ENCODE measurements at places on chromosomes 2 and 18.

DNA sequence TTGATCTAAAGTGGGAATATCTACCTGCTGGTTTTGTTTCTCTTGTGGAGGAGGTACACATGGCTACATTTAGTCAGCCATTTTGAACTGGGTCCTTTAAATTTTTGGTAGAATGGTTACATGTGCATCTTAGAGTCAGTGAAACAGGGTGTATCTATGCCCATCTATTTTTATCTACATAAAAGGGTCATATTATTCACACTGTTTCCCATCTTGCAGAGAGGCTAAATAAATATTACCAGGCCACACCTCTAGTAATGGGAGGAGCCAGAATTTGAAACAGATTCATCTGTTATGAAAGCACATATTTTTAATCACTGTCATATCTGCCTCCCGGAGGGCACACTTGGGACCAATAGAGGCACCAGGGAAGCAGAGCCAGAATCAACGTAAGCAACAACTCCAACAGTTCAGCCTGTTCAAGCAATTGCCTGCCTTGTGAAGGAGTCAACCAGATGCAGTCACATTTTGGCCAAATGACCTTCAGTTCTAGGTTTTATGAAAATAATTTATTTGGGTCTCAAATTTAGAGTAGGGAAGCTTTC lies 376.8 kb downstream of the TSN start:
- no peak for DNase-seq

DNA sequence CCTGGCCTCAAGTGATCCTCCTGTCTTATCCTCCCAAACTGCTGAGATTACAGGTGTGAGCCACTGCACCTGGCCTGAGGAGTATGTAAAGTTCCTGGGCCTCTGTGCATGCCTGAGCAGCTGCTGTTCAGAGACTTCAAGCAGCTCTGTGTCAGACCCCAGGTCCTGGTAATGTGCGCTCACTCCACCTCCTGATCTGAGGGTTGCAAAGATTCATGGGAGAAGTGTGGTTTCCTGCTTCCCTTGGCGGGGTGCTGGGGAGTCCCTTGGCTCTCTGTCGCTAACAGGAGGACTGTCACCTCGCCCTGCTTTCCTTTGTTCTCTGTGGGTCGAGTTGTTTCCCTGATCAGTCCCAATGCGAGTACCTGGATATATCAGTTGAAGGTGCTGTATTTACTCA lies 8.6 kb upstream of the IL36A start:
- DNase-seq: no peak

GRCh38 chr18:2223849-2224248 lies 347.5 kb downstream of the METTL4 start:
- no peak for DNase-seq

DNA sequence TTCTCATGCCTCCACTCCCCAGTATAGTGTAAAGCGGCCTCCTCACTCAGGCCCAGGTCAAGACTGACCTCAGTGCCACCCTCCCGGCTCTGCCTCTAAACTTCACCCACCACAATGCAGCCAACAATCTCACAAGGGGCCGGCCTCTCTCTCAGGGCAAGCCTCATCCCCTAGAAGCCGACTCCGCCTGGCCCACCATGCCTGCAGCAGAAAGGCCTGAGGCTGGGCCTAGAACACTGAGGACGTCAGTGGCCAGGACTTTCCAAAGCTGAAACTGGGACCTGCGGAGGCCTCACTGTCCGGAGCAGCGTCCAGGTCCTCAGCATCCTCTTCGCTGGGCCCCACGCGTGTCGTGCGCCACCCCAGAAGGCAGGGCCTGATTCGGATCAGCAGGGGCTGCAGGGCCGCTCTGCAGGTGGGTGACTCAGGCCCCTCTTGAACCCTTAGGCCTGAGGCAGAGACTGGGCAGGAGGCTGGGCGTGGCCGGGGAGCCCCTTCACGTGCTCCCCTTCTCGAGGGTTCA lies 52.9 kb downstream of the PKDCC start:
- no peak for DNase-seq

GRCh38 chr2:18626256-18626668 lies 36.9 kb upstream of the NT5C1B start:
- no peak for DNase-seq

GRCh38 chr2:175755169-175755568 lies 246.9 kb downstream of the LNPK start:
- DNase-seq: no peak

DNA sequence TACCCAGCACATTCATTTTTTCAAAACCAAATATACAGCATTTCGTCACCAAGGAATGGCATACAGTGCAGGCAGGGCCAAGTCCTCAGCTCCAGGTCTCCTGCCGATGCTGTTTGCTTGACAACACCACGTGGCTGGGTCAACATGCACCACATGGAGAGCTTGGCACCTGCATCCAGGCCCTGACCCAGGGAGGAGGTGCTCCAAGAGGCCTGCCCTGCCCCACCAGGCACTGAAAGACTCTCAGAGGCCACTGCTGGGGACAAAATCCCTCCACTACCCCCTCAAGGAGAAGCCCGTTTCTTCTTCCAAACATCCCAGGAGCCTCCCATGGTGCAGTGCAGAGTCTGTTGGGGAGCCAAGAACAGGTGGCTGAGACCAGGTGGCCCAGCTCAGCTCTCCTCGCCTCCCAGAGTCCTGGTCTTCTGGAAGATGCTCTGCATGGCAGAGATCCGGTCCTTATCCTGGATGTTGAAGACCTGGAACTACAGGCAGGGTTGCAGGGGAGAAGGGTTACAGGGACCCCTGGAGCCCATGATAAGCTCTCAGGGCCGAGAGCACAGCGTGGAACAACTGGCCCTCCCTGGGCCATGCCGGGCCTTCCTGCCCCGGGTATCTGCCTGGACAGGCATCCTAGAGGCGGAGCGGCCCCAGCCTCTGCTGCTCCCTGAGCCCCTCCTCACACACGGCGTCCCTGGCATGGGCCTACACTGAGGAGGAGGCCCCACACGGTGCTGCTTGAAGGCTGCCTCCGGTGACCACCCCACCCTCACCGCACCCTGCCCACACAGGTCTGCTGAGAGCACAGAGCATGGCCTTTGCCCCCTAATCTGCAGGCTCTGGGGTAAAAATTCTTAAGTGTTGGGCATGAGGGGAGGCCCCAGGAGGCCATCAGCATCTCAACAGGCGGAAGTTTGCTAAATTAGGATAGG lies 9.0 kb downstream of the MAB21L4 start:
- DNase-seq: no peak

GRCh38 chr2:190587106-190587505 lies 52.6 kb upstream of the NEMP2 start:
- DNase-seq: no peak

DNA sequence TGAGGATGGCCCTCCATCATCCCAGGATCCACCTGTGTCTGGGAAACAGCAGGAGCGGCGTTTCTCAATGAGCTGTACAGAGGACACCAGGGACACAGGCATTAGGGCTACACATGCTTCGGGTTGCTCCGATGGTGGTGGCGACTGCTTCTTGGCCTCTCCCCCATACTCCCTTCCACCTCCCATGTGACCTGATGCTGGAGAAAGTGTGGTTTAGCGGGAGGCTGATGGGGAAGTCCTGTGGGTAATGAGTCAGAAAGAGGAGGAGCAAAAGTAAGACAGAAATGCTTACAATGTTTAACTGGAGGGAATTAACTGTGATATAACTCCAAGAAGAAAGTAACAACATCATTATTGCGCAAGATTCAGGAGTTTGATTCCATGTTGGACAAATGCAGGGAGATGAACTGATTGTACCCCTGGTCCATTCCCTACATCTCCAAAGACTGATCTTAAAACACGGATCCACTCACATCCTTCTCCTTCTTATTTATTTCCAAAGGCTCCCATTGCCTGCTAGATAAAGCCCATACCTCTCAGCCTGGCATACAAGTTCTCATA lies 186.6 kb downstream of the NRP2 start:
- DNase-seq: no peak

DNA sequence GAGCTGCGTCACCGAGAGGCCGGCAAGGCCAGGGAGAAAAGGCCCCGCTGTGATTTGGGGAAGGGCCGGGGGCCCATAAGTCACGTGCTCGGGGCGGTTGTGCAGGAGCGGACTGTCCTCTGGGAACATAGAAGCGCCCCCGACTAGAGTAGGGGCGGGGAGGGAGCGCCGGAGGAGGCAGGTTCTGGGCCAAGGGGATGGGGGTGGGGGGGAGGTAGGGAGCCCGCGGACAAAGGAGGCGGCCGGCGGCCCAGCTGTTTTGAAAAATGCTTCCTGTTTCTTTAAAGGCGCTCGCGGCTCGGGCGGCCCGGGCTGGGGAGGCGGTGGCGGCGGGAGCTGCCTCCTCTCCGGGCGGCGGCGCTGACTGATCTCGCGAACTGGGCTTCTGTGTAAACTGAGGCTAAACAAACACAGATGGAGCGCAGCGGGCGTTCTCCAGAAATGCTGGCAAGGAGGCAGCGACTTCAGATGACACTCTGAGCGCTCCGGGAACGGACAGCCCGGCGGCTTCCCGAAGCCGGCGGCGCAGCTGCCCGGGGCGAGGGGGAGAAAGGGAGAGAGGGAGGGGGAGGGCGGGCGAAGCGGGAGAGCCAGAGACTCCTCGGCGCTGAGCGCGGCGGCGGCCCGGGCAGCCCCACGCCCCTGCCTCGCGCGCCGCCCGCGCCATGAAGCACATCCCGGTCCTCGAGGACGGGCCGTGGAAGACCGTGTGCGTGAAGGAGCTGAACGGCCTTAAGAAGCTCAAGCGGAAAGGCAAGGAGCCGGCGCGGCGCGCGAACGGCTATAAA lies at the start of gene ATOH8:
Gene ATOH8 (plus strand): TSS at position 467 of the 788 bp plus-strand sequence. CDS start 199 bp downstream, at position 666.
- DNase-seq: no peak

GRCh38 chr2:99880148-99880963 lies 262.0 kb downstream of the AFF3 start:
- DNase-seq: no peak

DNA sequence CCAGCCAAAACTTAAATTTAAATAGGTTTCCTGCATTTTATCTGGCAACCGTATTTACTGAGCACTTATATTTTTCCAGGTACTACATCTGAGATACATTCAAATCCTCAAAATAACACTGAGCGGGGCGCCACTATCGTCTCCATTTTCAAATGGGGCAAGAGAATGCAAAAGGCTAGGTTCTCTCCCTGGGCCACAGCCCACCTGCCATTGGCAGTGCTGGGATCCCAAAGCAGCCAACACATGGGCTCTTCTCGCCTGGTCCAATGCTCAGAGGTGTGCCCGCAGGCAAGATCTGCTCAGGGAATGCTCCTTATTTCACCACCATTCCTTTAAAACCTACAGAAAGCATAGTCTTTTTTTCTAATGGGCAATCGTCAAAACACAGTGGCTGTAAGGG lies 11.3 kb upstream of the ID2 start:
- DNase-seq: no peak

- DNase-seq: no peak
These were observed 735 bp downstream of the CD207 start for GRCh38 chr2:70834881-70835280.

GRCh38 chr18:23281626-23282436 lies 146.5 kb downstream of the CABLES1 start:
- DNase-seq: no peak

DNA sequence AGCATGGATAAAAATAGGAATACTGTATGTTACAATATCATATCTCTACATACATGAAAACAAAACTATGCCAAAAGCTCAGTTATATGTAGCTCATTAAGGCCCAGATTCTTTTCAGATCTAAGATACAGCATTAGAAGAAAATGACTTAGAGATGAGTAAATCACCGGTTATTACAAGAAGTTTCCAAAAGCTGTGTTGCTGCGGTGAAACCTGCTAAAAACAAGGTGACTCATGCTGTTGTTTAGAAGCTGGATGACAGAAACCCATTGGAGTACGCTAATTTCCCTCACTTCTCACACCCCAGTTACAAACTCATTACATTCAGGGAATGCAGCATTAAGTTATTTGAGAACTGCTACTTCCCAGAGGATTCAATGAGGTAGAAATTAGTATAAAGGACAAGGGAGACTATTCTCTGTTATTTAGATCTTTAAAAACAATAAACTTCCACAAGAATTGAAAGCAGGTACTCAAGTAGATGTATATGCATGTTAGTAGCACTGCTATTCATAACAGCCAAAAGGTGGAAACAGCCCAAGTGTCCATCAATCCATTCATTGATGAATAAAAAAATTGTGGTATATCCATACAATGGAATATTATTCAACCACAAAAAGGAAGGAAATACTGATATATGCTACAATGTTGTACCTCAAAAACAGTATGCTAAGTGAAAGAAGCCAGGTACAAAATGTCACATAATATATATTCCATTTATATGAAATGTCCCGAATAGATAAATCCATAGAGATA lies 32.6 kb downstream of the RBKS start:
- no peak for DNase-seq

DNA sequence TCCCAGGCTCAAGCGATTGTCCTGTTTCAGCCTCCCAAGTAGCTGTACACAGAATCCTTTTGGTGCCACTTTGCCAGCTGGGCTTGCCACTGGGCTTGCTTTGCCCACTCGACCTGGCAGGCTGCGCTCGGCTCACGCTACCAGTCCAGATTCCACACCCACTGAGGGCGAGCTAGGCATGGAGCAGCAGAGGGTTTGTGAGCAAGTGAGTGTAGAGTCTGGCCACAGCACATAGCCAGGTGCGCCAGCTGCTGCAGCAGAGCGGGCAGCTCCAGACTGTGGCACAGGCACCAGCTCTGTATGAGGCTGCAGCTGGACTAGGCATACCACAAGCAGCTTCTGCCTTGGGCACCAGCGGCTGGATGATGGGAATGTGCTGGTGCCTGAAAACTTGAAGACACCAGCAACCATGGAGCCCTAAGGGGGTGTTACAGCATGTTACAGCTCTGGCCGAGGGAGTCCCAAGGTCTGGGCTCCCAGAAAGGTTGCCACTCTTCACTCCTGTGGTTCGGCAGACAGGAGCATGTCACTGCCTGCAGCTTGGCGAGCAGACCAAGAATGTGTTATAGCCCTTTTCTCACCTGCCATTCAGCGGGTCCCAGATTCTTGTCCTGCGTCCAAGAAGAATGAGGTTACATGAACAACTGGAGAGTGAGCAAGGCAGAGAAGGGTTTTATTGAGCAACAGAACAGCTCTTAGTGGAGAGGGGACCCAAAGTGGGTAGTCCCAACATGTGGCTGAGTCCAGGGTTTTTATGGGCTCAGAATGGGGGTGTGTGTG lies 12.9 kb downstream of the SMARCAL1 start:
- no peak for DNase-seq

DNA sequence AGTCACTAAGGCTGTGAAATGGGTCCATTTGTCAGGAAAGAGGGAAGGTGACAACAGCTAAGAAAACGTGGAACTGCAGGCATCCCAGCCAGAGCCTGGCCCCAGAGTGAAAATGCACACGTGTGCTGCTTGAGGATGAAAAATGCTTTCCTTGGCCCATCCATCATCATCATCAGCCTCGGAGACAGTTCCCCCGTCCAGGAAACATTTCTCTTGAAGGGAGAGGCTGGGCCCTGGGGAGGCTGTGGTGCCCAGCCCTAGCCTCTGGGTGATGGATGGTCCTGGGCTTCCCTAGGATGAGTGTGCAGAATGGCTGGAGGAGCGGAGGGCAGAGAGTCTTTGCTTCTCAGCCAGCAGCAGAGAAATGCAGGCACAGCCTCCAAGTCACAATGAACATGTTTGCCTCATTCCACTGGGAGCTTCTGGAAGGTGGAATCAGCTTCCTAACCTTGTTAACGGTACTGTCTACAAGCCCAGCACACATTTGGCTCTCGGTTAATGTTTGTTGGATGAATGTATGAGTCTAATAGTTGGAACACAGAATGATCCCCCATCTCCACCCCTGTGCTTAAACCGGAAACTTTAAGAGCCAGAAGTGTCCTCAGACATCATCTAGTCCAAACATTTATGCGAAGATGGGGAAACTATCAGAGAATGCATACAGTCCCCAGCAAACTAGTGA lies 164.0 kb downstream of the RDH14 start:
- no peak for DNase-seq

GRCh38 chr2:886072-887022 lies 64.3 kb upstream of the SNTG2 start:
- no peak for DNase-seq

GRCh38 chr2:49102146-49102545 lies 52.2 kb downstream of the FSHR start:
- no peak for DNase-seq

GRCh38 chr2:80322311-80322920 lies 17.9 kb upstream of the LRRTM1 start:
- no peak for DNase-seq

Measured in cortex of kidney (tissue), 1 donor.